ENCODE measurements at places on chromosomes 13 and 19.
A peak's percentile ranks its signal among the peaks of the same experiment; 100 is the strongest.

DNA sequence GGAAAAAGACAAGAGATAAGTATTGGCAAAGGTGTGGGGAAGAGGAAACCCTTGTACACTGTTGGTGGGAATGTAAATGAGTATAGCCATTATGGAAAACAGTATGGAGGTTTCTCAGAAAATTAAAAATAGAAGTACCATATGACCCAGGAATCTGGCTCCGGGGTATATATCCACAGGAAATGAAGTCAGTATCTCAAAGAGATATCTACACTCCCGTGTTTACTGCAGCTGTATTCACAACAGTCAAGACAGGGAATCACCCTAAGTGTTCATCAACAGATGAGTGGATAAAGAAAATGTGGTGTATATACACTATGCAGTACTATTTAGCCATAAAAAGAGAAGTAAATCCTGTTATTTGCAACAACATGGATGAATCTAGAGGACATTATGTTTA is 13.5 kb downstream of the KCTD12 start:
- DNase-seq, result no peak

DNA sequence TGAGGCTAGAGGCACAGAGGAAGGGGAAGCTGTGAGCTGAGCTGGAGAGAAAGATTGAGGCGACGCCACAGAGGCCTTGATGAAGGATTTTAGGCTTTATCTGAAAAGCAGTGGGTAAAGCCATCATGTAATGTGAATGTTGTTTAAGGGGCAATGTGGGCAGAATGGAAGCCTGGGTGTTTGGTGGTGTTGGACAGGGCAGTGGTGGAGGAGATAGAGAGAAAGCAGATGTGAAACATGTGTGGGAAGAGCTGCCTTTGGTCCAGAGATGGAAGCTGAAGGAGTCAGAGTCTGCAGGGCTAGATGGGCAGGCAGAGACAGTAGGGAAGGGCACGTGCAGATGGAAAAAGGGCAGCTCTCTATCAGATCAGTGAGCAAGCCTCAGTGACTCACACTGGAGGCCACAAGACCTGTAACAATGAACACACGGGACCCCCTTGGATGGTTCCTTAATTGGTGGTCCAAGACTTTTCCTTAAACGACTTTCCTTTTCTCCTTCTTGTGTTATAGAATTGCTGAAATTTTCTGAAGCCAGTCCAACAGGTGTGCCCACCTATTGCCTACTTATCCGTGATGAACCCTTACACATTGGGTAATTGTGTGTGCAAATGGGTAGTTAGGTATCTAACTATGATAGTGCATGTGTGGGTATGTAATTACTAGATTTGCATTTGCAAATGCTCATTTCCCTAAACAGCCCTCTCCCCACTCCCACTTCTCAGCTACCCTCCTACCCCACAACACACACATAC is 21.7 kb downstream of the ZNF536 start:
- DNase-seq, result no peak

- no peak for DNase-seq
These were observed 644 bp downstream of the MED26 start for GRCh38 chr19:16627193-16627927.

DNA sequence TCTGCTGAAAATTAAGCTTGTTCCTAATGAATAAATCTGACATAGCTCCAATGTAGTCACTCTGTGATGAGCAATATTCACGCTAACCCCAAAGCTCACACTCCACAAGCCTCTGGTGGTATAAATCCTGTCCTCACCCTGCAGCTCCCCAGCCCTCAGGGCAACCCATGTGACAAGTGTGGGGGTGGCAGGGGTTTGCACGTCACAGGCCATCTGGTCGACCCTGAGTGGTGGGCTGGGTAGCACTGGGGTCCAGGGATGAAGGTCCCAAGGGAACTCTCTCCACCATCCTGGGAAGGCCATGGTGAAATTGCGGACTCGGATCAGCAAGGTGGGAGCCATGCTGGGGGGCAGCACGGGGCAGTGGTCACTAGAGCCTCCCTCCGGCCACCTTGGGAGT is 100.0 kb upstream of the SOX1 start:
- DNase-seq, result no peak

DNA sequence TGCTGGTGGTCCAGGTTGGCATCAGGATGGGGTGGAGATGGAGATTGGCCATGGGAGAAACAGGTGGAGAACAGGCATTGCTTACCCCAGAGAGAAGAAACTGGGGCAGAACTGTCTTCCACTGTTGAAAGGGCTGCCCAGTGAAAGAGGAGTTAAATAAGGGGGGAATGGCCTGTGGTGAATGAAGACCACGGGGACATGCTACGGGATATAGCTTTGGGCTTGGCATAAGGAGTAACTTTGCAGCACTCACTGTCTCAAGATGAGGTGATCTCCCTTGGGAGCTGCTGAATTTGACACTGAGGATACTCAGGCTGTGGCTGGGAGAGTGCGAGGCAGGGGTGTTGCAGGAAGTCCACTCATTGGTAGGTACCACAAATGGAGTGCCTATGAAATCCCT is 10.6 kb upstream of the GPR18 start:
- DNase-seq, result no peak

DNA sequence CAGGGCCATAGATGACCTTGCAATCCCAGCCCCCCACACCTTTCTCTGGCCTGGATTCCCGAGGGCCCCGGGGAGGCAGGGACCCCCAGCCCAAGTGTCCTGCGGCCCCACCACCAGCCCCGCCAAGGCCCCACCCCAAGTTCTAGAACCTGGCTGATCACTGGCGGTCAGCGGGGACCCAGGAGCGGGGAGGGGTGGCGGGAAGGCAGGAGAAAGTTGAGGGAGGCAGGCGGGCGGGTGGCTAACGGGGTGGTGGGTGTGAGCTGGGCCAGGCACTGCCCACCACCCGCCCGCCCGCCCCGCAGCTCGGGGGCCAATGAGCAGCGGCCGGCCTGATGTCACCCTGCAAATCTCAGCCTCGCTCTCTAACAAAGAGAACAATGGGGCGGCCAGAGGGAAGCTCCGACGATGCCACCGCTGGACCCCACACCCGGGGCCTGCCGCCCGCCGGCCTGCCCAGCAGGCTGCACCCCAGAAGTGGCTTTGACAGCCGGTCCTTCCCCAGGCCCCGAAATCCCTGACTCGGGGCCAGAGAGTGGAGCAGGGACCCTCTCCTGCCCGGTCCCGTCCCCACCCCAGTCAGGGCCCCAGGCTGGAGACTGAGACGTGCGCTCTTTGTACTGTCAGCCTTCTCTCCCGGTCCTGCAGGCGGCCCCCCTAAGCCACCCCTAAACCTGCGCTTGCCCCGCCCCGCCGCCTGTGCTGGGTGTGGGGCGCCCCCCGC is 1.6 kb downstream of the MEX3D start:
- DNase-seq, result no peak

- no peak for DNase-seq
These were observed 121.6 kb upstream of the SPATA13 start for GRCh38 chr13:24038841-24039330.

- no peak for DNase-seq
These were observed at the start of gene ANGPTL4 for GRCh38 chr19:8363803-8364771. ANGPTL4 (plus strand) TSS chr19:8364155; CDS start chr19:8364322, 167 bp downstream.

- DNase-seq, result peak; percentile 77
These were observed 8.5 kb upstream of the LILRB3 start for GRCh38 chr19:54231077-54231931.

DNA sequence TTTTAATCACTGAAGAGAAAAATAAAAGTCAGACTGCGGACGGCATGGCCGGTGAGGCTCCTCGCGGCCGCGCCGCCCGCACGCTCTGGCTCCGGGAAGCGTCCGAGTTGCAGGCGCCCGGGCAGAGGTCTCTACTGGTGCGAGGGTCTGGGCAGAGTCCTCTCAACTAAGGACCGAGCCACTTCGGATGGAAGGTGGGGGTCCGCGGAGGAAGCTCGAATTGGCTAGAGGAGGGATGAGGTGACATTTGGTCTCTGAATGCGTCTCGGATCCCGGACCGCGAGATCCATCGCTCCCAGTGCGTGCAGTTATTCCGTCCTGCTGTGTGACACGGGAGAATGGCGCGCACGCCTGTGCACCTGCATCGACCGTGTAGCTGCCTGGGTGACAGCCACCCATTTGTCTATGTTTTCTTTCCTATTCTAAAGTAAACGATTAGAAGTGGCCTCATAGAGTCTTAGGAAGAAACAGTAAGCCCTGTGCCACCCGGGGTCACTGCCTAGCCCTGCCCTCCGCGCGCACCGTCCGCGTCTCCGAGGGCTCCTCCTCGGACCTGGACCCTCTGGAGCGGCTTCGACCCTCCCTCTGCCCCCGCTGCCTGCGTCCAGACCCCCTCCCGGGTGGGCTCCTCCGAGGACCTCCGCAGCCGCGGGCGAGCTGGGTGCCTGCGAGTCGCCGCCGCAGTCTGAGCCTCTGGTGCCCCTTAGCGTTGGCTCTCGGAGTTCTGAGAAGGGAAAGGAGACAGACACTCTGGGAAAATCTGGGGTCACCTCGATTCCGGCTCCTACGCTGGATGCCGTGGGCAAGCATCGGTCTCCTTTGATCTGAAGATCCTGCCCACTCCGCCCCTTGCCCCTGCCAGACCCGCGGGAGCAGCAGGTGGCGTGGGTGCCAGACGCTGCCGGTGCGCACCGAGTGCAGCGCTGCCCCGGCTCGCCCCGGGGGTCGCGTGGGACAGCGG is 347.4 kb downstream of the LIG4 start:
- DNase-seq, result no peak

GRCh38 chr19:10587839-10588150 is 683 bp upstream of the AP1M2 start:
- no peak for DNase-seq

- DNase-seq, result no peak
These were observed 50.3 kb downstream of the CCDC70 start for GRCh38 chr13:51912091-51912490.

DNA sequence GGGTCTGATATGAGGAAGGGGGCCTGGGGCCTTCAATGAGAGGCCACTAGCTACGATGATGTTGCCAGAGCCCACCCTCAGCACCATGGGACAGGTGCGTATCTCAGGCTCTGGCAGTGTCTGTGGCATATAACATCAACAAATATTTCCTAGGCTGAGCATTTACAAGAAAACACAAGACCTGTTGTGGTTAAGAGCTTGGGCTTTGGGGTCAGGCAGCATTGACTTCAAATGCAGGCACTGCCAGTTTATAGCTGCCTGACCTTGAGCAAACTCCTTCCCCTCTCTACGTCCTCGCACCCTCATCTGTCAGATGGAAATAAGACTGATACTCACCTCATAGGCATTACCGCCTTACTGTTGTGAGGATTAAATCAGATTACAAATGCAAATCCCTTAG is 156.0 kb downstream of the KATNAL1 start:
- no peak for DNase-seq

DNA sequence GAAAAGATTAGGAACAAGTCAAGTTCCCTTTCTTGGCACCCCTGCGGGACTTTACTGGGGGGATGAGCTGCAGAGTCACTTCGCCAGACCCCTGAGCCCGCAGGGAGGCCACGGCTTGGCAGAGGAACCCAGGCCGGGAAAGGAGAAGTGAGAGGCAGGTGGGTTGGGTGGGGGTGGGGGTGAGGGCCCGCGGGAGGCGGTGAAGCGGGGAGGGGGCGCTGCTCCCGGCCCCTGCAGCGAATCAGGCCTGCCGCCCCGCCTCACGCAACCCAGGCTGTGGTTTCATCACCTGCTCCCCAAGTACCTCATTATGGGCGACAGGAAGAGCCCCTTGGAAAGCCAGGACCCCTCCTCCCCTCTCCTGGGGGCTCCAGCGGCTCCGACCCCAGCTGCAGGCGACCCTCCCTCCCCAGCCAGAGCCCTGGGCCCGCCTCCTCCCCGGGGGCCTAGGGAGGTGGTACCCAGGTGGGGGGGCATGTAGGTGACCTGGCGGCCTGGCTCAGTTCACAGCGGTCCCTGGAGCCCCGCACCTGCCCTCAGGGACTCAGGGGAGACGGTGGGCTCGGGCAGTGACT is 9.5 kb downstream of the MEF2B start:
- no peak for DNase-seq

DNA sequence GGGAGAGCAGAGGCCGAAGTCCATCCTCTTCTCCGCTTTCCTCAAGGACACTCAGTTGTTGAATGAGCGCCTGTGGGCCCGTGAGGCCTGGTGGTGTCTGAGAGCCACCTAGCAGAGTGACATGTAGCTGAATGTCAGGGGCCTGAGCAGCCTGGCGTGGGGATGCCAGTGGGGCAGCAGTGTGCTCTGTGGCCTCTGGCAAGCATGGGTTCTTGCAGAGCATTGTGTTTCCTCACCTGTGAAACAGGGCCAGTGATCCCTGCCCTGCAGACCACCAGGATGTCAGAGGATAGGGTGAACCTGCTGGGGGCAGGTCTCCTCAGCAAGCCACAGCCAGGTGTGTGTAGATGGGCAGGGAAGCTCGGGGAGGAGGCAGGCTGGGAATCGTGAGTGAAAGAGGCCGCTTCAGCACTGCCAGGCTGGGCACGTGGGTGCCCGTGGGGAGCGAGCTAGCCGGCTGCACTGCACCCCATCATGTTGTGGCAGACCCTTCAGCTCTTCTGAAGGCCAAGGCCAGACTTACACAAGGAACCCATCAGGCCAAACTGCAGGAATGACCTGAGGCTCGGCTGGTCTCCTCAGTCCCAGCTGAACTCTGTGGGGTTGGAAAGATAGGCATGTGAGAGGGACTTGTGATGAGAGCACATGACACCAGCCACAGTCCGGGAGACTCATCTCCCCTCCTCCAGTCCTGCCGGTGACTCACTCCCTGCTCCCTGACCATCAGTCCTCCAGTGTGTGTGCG is 5.0 kb downstream of the PPP1R37 start:
- no peak for DNase-seq

- no peak for DNase-seq
These were observed 41.7 kb downstream of the ZIC5 start for GRCh38 chr13:99929866-99930265.

DNA sequence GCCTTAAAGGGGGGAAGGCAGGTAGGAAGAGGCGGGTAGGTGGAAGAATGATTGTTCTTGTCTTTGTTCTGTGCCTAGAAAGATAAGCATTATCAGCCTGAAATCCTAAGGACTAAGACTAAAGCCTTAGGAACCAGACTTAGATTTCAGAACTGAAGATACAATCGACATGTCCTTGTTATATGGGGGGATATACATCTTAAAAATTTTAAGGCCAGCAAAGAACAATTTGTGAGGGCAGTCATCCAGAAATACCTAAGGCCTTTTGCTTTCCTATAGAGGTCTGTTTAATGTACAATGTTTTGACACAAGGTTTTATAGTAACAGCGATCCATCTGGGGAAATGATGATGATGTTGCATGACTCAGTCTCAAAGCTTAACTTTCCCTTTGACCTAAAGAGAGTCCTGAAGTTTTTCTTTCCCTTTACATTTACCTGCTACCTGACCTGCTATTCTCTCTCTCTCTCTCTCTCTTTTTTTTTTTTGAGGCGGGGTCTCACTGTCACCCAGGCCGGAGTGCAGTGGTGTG is 20.2 kb upstream of the CEACAM6 start:
- no peak for DNase-seq

DNA sequence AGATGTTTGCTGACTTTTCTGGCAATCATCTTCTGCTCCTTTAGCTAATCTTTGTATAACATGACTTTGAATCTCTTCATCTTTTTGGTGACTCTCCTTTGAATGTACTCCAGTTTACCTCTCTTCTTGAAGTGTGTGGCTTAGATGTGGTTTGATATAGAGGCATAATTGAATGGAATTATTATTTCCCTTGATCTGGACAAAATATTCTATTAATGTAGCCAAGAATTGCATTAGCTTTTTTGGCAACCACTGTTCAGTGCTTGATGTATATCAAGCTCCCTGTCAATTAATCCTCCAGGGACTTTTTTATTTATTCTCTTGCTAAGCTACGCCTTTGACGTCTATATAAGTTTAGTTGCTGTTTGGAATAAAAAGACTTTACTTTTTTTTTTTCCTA is 490.8 kb downstream of the PCDH20 start:
- DNase-seq, result no peak

GRCh38 chr13:40640845-40641458 is 25.5 kb downstream of the FOXO1 start:
- no peak for DNase-seq

Measured in stimulated activated CD8-positive, alpha-beta memory T cell treated with anti-CD3 and anti-CD28 coated beads, Interleukin-2, amount 100 ng/mL, for 1 hour (primary cell).